ENCODE measurements at places on chromosomes 1 and 21.

DNA sequence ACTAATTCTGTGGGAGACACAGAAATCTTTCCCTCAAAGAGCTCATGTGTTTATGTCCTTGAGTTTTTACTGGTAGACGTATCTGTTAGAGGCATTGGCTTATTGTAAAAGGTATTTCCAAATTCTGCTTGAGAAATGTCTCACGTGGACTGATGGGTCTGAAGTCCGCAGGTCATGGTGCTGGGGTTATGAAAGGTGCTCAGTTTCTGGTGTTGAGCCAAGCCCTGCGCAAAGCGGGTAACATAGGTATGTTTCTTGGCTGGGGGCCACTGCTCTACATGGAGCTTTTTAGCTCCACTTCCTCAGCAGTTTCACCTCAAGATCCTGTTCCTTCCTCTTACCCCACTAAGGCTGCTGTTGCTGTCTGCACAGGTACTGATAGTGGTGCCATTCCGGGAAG lies 10.8 kb downstream of the UTP25 start:
- DNase-seq = no peak

DNA sequence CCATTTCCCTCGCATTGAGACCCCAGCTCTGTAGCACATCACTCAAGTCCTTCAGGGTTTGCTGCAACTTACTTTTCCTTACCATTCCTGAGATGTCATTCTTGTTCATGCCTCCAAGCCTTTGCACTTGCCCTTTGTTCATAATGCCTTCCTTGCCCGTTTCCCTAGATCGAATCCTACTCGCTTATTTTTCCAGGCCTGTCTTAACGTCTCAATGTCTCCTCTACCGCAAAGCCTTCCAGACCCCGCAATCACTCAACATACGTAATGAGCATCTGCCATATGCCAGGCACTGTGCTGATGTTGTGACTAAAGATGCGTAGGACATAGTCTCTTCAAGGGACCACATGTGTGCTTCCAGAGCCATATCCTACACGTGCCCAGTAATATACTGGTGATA lies 31.1 kb upstream of the CNIH3 start:
- no peak for DNase-seq

DNA sequence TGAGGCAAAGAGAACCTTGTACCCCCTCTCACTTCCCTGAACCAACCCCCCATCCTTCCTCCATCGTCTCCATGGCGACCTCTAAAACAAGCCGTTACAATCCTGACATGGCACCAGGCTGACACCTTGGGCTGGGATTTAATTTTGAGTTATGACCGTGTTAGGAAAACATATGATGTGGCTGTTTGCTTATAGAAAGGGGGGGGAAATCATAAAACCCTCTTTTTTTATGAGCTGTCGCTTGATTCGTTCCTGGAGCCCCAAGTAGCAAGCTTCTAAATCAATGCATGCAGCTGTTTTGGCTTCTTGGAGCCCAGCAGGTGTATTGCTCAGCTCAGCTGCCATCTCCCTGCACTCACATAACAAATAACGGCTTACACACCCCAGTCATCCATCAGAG lies 301.2 kb upstream of the SPAG17 start:
- no peak for DNase-seq

DNA sequence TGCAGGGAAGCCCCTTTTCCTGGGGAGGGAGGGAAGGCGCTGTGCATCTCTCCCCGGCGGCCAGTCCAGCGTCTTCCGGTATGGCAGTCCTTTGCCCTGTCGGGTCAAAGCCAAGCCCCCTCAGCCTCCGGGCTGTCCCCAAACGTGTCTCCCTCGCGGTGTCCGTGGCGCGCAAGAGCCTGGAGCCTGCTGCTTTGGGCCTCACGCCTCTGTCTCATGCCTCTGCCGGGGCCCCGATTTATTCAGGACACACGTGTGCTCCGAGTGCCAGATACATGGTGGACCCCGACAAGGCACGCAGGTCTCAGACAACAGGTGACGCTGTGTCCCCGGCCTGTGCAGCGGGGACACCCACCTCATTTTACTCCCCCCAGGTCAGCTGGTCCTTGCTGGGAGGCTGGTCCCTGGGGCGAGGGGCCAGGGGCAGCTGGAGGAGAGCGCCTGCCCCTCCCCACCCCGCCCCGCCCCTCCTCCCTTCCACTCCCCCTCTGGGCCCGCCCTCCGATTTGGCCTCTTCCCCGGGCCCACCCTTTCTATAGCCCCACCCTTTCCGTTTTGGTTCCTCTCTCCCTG lies 176.7 kb downstream of the CAMTA1 start:
- no peak for DNase-seq

DNA sequence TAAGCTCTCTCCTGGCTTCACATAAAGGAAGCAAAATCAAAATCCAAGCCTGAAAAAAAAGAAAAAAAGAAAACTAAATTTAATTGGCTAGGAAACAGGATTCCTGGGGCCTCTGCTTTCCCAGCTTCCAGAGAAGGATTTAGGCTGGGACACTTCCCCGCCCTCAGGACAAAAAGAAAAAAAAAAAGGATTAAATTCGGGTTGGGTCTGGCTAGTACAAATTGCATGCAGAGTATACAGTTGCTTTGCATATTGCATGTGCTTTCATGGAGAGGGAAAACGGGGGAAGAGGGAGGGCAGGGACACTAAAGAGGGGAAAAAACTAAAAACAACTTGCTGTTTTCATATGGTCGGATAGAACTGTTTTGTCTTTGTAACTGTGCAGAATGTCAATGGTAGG lies 42.7 kb downstream of the OLIG1 start:
- no peak for DNase-seq

- no peak for DNase-seq
Measured at GRCh38 chr1:29112705-29113412, 10.8 kb downstream of the TMEM200B start.

- DNase-seq = peak; percentile 81
Measured at GRCh38 chr1:77347646-77348045, 65.8 kb downstream of the AK5 start.

- DNase-seq = no peak
Measured at GRCh38 chr1:54163573-54163972, 10.8 kb upstream of the CDCP2 start.

DNA sequence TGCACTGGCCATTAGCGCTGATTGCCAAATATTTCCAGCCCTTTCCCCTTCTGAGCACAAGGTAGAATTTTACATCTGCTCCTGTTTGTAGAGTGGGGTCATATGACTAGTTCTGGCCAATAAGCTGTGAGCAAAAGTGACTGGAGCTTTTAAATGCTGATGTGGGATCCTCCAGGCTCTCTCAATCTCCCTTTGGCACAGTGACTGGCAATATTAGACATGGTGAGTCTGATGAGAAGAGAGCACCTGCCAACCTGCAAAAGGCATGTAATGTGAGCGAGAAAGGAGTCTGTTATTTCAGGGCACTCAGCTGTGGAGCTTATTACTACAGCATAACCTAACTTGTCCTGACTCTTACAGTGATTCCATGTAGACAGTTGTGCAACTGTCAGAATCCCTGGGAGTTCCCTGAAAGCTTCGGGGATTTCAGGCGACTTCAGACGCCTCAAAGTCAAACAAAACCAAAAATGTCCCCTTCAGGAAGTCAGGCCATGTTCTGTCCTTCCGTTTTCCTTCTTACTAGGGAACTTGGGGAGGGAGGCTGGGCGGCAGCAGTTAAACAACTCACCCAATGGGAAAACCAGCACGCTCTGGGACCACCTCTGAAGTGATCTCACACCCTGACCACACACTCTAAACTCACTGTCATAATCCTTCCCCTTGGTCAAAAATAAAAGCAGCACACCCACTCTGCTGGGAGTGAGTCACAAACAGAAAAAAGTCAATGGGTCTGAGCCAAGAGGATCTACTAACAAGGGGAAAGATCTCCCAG lies 3.6 kb upstream of the RASSF5 start:
- peak; percentile 87 for DNase-seq

GRCh38 chr1:5765997-5766913 lies 226.0 kb downstream of the NPHP4 start:
- no peak for DNase-seq

DNA sequence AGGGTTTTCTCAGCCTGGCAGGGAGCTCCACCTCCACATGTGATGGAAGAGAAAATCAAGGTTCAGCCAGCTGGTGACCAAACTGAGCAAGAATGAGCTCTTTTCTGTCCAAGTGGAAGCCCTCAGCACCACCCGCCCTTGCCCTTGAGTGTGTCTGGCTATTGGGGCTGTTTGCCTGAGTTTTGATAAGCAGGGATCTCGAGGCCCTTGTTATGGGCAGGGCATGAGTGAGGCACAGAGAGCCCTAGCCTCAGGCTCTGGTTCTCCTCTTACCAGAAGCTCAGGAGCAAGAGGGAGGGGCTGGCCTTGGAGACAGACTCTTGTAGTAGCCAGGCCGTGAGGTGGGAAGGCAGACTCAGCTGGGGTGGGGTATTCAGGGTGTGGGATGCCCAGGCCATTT lies 37.5 kb upstream of the ARF1 start:
- no peak for DNase-seq

DNA sequence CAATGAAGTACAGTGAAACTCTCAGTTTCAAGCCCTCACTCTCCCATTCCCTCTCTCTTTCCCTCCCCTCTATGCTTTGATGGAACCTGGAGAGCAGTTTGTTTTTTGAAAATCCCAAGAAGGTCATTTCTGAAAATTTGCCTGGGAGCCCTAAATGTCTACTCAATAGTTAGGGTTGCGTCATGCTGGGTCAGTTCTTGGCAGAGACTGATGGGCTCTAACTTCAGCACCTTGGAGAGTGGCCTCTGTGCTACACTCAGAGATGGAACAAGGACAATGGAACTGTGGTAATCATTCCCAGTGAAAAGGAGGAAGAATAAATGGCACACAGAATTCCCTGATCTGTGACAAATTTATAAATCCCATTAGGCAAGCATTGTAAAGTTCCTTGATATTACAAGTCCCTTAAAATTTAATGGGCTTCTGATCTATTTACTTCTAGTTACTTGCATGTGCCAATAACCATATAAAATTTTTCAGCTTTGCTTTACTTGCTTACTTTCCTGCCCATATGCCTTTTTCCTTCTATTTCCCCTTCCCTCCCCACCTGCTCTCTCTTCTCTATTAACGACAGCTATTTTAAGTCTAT lies 182.9 kb upstream of the KCND3 start:
- peak; percentile 5 for DNase-seq

- DNase-seq = no peak
Measured at GRCh38 chr1:41847733-41848132, 71.0 kb downstream of the HIVEP3 start.

GRCh38 chr1:94515296-94515947 lies 26.1 kb downstream of the F3 start:
- no peak for DNase-seq

DNA sequence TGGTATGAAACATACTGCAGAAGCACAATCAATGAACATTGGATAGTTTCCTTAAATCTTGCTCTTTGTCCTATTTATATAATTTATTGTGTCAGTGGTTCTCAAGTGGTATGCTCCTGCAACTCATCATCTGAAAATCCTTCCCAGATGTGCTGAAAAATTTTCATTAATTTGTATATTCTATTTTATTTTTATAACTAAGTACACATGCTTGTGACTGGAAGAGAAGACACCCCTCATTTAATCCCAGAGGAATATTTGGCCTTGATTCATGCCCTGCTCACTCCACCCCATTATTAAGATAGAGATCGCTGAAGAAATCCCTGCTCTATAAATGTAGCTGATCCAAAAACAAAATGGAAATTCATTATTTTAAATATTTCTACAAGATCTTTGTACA lies 870.5 kb upstream of the CXADR start:
- no peak for DNase-seq

DNA sequence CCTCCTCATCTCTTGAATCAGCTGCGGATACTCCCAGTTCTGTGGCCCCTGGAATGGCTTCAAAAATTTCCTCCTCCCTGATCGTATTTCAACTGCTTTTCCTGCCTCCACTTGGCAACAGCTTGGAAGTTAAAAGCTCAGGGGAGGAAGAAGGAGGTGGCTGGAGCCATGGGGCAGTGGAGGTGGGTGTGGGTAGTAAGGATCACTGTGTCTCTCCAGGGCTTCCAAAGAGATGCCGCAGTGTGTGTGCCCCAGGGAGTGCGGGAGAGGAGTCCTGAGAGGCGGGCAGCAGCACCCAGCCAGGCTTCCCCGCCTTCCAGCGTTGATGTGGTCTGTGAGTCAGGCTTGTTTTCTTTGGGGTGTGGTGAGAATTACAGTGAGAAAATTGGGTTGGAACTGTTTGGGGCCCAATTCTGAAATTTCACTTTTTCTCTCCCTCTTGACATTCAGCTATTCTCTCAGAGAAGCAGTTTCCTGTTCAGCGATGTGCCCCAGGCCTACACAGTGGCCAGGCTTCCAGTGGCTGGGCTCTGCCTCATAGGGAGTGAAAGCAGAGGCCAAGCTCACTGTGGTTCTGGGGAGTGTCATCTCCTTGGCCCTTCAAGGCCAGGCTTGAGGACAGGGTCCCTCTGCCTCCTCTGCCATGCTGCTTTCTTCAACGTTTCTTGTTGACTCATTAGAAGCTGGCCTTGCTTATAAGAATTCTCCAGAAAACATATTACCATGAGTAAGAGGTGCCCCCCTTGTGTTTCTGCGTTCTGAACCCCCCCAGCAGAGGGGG lies 69.0 kb downstream of the PGM1 start:
- peak; percentile 61 for DNase-seq

Data from fibroblast of the conjunctiva (primary cell).